ENCODE measurements at places on chromosomes 5 and 9.

DNA sequence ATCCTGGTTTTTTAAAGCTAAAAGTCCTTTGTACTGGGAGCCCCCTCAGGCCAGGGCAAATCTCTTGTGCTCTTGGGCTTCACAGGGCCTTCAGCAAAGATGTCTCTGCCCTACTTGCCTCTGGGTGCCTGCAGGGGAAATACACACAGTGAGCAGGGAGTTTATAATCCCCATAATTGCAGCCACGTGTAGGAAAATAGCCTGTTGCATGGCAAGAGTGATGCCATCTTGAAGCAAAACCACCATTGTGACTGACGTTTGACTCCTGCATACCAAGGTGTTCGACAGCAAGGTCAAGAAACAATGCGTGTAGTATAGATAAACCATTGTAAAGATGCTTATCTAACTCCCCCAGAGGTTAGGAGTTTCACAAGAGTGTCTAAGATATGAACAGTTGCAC lies 11.4 kb upstream of the IL3 start:
- no peak for DNase-seq

DNA sequence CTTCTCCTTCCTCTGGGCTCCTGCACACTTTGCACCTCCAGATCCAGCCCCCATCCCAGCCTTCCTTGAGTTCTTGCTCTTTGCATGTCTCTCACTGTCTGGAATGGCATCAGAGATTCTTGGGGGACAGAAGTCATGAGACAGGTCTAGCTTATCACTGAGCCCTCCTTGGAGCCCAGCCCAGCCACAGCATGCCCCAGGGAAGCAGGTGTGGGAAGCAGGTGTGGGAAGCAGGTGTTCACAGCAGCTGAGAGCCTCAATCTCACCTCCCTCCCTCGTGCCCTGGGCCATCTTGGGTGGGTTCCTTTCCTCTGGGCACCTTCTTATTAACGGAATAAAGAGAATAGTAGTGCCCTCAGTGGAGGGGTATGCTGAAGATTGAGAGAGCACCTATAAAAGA lies 27.2 kb downstream of the SLC6A7 start:
- DNase-seq, result no peak

DNA sequence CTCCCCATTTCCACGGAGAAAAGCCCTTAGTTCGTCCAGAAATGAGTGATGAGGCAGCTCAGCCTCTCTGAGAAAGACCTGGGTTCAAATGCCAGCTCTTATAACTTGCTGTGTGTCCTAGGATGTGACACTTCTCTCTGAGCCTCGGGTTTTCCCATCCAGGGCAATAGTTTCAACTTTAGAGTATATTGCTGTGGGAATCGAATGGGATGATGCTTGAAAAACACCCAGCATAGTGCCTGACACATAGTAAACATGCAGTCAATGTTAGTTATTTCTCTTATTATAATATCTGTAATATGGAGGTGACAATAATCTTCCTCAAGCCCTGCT lies 430 bp upstream of the MAPKAP1 start:
- no peak for DNase-seq

DNA sequence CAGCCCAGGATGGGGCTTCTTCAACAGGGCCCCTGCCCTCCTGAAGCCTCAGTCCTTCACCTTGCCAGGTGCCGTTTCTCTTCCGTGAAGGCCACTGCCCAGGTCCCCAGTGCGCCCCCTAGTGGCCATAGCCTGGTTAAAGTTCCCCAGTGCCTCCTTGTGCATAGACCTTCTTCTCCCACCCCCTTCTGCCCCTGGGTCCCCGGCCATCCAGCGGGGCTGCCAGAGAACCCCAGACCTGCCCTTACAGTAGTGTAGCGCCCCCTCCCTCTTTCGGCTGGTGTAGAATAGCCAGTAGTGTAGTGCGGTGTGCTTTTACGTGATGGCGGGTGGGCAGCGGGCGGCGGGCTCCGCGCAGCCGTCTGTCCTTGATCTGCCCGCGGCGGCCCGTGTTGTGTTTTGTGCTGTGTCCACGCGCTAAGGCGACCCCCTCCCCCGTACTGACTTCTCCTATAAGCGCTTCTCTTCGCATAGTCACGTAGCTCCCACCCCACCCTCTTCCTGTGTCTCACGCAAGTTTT lies 23.6 kb downstream of the PCDHGC5 start:
- peak; percentile 76 for DNase-seq

DNA sequence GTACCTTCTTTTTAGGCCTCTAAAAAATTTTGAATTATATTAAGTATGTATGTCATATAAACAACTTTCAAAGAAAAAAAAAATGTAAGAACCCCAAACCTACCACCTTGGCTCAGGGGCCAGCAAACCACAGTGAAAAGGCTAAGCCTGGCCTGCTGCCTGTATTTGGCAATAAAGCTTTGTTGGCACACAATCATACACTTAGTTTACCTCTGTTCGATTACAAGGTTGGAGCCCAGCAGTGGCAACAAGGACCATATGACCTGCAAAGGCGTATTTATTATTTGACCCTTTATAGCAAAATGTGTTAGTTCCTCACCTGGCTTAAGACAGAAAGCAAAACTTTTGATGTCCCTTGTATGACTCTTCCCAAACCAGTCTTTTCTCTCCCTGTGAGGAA lies 282.8 kb downstream of the DENND1A start:
- DNase-seq, result no peak

GRCh38 chr5:116046823-116047222 lies 14.6 kb downstream of the ARL14EPL start:
- no peak for DNase-seq

- no peak for DNase-seq
Observed at GRCh38 chr9:113929634-113930389, 53.7 kb downstream of the ZNF618 start.

GRCh38 chr5:137761566-137761965 lies 7.4 kb upstream of the HNRNPA0 start:
- no peak for DNase-seq

DNA sequence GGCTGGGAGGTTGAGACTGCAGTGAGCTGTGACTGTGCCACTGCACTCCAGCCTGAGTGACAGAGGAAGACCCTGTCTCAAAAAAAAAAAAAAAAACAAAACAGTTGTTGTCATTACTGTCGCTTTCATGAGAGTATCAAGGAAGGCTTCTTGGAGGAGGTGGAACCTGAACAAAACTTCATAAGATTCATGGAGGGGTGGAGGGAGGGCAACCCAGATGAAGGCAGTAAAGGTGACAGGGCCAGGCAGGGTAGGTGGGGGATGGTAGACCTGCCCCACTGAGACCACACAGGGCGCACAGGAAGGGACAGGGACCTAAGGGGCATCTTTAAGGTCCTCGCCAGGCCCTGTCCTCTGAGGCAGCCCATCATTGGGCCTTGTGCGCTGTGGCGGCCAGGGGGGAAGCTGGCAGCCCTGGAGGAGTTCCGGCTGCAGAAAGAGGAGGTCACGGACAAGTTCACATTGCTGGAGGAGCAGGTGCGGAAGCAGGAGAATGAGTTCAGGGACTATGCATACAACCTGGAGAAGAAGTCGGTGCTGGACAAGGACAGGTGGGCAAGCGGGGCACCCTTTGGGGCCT lies 3.5 kb downstream of the CFAP157 start:
- no peak for DNase-seq

- no peak for DNase-seq
Observed at GRCh38 chr5:156356238-156356637, 29.3 kb downstream of the SGCD start.

DNA sequence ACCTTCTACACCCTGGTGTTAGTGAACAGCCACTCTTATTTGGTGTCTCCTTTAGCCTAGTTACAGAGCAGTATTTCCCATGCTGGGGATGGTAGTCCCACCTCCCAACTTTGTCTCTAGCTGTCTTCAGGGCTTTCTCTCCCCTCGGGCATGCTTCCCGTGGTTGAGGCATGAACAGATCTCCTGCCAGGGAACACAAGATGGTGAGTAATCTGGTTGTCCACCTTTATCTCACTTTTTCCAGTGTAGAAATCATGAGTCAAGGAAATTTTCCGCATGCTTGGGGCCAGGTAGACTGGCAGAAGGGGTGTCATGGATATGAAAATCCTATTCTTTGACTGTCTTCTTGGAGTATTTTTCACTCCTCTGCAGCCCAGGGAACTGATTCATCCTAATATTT lies 532.9 kb downstream of the ANXA1 start:
- DNase-seq, result no peak

- no peak for DNase-seq
Observed at GRCh38 chr5:175681045-175681967, 23.4 kb downstream of the HRH2 start.

GRCh38 chr9:136965771-136966484 lies 11.4 kb upstream of the PTGDS start:
- no peak for DNase-seq

- DNase-seq, result no peak
Observed at GRCh38 chr5:146704949-146705665, 173.4 kb downstream of the PPP2R2B start.

All from stimulated activated CD4-positive, alpha-beta T cell treated with anti-CD3 and anti-CD28 coated beads, Interleukin-15, amount 100 ng/mL, for 1 hour (primary cell).